Activated naive CD4-positive, alpha-beta T cell treated with Interleukin-2 at 50 U/mL for 16 hours (primary cell): ENCODE measurements at places on chromosomes 13 and 19.

GRCh38 chr13:48680756-48681392, 27.1 kb downstream of the CYSLTR2 start:
- DNase-seq, result no peak

GRCh38 chr19:15469513-15470297, 5.4 kb upstream of the RASAL3 start:
- DNase-seq, result peak; percentile 34

- no peak for DNase-seq
These were observed 102.1 kb downstream of the VWA8 start for GRCh38 chr13:41858780-41859179.

GRCh38 chr19:925087-925525, 729 bp upstream of the ARID3A start:
- DNase-seq, result no peak

DNA sequence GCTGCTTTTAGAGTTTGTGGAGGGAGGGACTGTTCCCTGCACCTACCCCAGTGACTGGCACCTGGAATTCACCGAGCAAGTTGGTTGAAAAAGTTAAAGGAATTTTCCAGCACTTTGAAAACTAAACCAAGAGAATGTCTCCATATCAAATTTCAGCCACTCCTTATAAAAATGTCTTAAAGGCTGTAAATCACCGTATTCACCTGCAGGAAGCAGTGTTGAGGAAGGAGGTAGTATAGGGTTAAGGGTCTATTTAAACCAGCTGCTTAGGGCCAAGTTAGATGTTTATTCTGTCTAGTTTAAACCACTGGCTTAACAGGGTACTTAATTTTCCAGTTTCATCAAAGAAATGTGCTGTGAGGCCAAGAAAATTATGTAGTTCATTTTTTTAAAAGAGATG, 3.8 kb upstream of the RAB20 start:
- no peak for DNase-seq
